ENCODE measurements at places on chromosomes 4 and X.

DNA sequence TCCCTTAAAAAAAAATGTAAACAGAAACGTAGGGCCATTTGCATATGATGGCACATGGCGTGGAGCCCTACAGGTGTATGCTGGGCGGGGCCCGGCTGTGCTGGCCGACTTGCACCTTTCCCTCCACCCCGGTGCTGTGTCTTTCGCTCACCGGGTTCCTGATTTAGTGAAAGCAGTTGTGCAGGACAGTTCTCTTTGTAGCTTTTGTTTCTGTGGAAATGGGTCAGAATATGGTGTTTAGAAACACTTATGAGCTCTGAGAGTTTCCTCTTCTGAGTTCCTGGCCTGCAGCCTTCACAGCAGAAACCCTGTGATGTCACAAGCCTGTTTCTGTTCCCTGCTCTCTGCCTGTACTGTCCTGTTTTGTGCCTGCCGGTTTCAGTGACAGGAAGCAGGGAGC is 22.5 kb upstream of the MSANTD1 start:
- DNase-seq, result peak; percentile 26

DNA sequence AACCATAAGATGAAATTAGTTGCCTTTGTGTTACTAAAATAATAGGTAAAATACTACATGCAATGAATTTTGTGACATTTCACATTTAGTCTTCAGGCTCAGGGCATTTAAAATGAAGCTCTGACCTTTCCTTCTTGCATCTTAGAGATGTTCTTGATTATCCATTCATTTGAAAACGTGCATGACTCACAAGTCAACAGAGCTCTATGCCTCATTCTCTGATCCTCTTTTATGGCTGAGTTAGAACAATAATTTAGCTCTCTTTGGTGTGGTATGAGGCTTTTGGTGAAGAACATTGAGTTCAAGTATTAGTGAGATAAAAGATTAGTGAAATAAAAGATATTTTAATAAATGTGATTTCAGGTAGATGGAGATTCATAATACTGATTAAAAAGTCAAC is 66.5 kb downstream of the TIGD2 start:
- DNase-seq, result no peak

DNA sequence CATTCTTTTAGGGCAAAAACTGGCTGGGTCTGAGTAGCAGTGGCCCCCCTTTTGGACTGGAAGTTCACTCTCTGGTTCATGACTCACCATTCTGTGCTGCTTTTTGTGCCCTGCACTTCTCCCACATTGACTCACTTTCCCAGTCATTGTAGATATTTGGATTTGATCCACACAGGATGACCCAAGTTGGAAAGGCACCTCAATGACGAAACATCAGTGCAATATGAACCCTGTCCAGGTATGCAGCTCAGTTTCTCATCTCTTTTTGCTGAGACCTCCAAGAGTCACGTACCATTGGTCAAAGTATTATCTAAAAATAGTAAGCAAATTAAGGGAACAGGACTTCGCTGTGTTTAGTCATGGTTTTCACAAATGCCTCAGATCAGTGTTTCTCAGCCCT is 92.7 kb downstream of the CBLL2 start:
- DNase-seq, result no peak

GRCh38 chrX:119230850-119231249 is 5.2 kb upstream of the PGRMC1 start:
- no peak for DNase-seq

- no peak for DNase-seq
Observed at GRCh38 chr4:168537086-168537485, 40.2 kb downstream of the PALLD start.

DNA sequence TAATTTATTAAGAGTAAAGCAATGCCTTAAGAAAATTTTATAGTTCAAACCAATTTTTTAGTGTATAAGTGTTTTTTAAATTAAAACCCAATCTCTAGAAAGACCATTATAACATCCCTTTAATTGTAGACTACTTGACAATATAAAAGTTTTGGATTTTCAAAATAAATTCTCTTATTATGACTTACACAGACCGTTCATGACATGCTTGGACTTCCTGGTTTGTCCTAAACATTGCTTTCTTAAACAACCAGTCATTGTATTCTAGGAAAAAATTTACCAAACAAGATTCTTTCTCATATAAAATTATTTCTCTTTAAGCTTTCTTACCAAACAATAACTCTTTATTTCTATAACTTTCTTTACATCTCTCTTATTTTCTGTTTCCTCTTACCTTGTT is 49.0 kb upstream of the CXorf51A start:
- DNase-seq, result no peak

DNA sequence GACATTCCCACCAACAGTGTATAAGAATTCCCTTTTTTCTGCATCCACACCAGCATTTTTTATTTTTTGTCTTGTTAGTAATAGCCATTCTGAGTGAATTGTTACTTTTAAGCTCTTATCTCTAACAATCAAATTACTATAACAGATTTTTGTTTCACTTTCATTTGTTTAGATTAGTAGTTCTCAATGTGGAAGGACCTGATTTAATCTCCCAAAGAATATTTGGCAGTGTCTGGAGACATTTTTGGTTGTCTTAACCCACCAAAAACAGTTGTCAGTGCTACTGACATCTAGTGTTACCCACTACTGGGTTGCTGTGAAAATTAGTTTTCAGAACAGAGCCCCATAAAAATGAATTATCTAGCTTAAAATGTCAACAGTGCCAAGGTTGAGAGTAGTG is 37.9 kb downstream of the RUFY3 start:
- DNase-seq, result no peak

DNA sequence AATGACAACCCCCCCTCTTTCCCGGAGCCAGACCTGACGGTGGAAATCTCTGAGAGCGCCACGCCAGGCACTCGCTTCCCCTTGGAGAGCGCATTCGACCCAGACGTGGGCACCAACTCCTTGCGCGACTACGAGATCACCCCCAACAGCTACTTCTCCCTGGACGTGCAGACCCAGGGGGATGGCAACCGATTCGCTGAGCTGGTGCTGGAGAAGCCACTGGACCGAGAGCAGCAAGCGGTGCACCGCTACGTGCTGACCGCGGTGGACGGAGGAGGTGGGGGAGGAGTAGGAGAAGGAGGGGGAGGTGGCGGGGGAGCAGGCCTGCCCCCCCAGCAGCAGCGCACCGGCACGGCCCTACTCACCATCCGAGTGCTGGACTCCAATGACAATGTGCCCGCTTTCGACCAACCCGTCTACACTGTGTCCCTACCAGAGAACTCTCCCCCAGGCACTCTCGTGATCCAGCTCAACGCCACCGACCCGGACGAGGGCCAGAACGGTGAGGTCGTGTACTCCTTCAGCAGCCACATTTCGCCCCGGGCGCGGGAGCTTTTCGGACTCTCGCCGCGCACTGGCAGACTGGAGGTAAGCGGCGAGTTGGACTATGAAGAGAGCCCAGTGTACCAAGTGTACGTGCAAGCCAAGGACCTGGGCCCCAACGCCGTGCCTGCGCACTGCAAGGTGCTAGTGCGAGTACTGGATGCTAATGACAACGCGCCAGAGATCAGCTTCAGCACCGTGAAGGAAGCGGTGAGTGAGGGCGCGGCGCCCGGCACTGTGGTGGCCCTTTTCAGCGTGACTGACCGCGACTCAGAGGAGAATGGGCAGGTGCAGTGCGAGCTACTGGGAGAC is 1.6 kb downstream of the PCDH10 start:
- peak; percentile 76 for DNase-seq

DNA sequence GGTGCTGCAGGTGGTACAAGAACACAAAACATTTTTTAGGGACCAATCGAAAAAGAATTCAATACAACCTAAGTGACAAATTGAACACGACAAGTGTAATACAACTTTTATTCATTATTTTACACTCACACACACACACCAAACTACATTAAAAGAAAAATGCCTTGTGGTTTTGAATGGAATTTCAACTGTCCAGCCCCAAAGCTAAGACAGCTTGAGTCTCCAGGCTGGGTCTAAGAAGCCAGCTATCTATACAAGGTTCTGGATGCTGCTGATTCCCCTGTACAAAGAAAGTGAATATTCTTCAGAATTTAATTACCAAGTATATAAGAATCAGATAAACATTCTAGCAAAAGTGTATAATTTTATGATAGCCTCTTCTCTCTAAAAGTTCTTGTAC is 118.2 kb downstream of the PPP3CA start:
- no peak for DNase-seq

DNA sequence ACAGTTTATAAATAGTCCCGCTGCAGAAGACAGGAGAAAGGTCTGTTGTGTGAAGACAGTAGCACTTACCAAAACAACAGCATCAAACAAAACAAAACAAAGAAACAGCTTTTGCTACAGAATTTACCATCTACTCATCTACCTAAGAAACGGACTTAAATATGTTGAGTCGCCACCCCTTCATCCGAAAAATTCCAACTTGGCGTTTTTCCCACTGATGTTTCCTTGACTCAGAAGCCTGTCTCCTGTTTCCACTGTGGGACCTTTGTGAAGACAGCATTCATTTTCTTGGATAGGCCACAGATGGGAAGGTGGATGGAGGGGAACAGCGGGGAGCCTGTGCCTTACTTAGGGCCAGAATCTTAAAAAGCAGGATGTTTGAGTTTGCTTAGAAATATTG is 1.3 kb upstream of the ITM2A start:
- DNase-seq, result no peak

- no peak for DNase-seq
Observed at GRCh38 chrX:133685822-133686221, 270.5 kb upstream of the GPC4 start.

DNA sequence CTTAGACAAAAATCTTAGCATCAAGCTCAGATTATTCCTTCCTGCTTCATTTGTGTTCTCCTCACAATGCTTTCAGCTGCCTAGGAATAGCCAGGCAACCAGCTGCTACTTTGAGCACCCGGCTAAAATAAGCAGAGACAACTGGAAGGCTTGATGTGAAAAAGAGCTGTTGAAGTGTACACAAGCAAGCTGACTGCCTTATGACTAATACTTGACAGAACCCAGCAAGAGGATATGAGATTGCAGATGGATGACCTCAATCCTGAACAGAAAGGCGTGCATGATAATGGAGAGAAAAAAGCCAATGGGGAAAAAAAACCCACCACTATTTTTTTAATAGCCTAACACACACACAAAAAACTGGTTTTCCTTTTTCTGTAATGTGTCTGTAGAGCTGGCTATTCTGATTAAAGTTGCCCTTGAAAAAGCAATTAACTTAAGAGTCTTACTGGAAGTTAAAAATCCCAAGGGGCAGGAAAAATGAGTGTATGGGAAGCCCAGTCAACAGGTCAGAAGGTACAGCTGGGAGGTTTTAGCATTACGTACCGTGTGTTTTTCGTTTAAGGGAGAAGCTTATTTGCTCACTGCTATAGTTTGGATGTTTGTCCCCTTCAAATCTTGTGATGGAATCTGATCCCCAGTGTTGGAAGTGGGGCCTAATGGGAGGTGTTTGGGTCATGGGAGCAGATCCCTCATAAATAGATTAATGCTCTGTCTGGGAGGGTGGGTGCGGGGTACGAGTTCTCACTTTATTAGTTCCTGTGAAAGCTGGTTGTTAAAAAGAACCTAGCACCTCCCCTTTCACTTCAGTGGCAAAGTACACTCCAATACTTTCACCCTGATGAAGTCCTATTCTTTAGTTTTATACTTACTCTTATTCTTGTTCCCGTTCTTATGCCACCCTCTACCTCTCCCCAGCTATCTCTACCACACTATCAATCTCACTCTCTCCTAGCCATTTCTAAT is 37.1 kb upstream of the HERC6 start:
- peak; percentile 24 for DNase-seq

GRCh38 chr4:2409381-2409783 is 9.1 kb downstream of the ZFYVE28 start:
- DNase-seq, result no peak

DNA sequence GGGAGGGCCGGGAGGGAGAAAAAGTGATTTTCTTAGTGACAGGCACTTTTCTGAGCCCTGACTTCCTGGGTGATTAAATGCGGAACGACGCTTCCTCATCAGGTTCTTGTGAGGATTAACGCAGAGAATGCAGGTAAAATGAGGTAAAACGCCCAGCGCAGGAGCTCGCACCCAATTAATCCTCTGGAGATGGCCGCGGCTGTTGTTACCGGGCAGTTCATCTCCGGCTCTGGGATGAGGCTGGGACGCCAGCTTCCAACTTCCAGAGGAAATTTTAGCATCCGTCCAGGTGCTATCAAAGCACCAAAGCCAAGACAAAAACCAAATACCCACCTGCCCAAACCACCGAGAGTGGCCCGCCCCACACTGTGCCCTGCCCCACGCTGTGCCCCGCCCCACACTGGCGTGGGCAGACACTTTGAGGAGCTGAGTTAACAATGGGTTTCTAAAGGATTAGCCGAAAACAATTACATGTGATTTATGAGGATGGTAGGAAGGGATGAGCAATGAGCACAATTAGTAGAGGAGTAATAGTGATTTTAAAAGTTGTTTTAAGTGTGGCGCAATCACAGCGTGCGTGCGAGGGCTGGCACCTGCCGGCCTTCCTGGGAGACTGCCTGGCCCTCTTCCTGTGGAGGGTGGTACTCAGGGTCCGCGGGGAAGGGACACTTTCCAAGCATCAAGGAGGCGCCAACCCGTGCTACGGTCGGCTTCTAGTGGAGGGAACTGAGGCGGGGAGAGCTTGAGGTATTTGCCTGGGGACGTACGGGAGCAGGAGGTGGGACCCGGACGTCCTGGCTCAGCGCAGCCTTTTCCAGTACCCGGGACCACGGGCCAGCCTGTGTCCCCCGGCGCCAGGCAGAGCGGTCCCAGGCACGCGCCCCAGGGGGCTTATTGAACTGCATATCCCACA is 41.6 kb upstream of the ADRA2C start:
- no peak for DNase-seq

- no peak for DNase-seq
Observed at GRCh38 chr4:150343796-150344195, 238.2 kb upstream of the MAB21L2 start.
